ENCODE measurements at places on chromosomes 13 and 19.

GRCh38 chr13:73693215-73693614, 441.0 kb downstream of the KLF12 start:
- DNase-seq: no peak

GRCh38 chr13:28041501-28041900, 53.0 kb upstream of the URAD start:
- no peak for DNase-seq

DNA sequence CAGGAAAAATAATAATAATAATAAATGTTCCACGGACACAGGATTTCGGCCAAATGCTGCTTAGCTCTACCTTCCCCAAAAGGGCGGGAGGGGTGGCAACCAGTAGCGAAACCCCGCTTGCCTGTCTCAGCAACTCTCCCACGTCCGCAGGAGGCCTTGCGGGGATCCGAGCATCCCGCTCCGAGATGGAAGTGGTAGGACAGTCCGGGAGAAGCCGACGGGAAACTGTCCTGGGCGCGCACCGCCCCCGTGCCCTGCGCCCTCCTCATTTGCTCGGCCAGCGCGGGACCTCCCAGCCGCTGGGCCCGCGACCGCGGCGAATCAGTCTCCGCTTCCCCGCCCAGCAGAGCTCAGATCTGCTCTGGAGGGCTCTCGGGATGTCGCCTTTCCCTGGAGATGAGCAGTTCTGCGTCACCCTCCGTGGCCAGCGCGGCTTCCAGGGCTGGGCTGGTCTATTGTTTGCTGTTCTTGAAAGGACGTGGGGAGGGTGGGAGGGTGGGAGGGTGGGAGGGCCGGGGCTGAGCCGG, 48.9 kb upstream of the PABPC3 start:
- DNase-seq: no peak

DNA sequence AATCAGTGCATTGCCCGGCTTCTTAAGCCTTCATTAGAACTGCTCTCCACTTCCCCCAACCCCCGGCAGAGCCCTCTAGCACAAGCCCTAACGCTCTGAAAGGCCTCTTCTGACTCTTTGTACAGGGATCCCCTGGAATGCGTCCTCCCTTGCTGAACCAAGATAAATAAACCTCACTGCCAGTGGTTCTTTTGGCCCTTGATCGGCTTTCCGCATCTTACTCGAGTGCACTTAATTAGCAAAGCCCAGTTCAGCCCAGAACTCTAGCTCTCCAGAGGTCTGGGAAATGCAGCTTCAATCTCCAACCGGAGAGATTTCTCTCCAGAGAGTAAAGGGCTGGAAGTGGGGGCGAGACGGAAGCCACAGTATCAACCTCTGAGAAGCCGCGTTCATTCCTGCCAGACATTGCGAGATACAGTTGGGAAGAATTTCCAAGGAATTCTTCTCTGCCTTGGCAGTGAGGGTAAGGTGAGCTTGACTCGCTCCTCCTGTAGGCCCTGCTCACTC, 8.7 kb upstream of the ZNF444 start:
- no peak for DNase-seq

GRCh38 chr13:106595625-106596024, 27.7 kb upstream of the ARGLU1 start:
- peak; percentile 30 for DNase-seq

- peak; percentile 61 for DNase-seq
Observed at GRCh38 chr19:46840498-46840942, 10.1 kb downstream of the AP2S1 start.

DNA sequence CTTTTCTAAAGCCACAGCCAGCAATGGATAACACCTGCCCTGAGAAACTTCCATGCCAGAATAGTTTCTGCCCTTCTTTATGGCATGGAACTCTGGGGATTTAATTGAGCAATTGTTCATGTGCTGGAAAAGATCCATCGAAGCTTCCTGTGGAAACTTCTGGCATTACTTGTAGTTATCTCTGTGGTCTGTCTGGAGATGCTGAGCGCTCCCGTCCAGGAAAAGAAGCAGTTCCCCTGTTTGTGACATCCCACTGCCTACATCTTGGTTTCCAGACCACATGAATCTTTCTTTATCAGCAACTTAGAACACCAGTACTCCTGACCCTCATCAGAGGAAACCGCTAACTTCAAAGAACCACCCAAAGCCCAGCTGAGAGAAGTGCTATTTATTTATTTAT, 24.6 kb downstream of the FLT1 start:
- no peak for DNase-seq

GRCh38 chr19:47786566-47786965, 8.1 kb downstream of the SELENOW start:
- no peak for DNase-seq

DNA sequence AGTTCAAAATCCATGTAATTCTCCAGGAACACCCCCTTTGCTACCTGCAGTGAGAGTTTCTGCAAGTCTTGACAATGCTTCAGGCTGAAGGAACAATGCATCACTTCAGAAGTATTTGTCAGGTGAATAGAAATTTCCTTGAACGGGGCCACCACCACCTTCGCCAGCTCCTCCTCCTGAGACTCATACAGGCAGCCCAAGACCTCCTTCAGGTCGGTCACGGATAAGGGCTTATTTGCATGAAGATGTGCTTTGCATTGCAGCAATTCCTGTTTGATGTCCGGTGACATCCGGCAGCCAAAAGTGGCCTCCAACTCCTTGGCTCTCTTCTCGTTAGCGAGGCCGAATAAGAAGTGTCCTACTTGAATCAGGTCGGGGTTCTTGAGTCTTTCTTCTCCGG, 8.4 kb downstream of the NLRP7 start:
- no peak for DNase-seq

DNA sequence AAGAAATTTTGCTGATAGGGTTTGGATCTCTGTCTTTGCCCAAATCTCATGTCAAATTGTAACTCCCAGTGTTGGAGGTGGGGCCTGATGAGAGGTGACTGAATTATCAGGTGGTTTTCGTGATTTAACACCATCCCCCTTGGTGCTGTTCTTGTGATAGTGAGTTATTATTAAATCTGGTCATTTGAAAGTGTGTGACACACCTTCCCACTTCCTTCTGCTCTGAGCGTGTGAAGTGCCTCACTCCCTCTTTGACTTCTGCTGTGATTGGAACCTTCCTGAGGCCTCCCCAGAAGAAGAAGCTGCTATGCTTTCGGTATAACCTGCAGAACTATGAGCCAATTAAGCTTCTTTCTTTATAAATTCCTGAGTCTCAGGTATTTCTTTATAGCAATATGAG, 632.0 kb downstream of the SLITRK5 start:
- DNase-seq: no peak

- peak; percentile 35 for DNase-seq
Observed at GRCh38 chr19:13094106-13094504, 8.6 kb downstream of the LYL1 start.

DNA sequence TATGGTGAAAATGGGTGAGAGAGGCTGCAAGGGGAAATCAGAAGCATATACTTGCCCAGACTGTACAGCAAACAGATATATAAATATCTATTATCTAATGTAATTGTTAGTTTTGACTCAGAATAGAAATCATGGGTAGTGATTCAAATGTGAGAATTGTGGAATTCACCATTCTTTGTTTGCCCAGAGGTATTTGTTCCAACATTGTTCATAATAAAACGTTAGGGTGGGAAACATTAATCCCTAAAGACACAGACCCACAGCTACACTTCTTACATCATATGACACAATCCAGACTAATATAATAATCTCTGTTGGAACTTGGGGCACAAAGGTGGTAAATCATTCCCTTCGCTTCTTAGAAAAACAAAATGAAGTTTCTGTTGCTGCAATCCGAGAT, 646.5 kb upstream of the SLITRK6 start:
- no peak for DNase-seq

DNA sequence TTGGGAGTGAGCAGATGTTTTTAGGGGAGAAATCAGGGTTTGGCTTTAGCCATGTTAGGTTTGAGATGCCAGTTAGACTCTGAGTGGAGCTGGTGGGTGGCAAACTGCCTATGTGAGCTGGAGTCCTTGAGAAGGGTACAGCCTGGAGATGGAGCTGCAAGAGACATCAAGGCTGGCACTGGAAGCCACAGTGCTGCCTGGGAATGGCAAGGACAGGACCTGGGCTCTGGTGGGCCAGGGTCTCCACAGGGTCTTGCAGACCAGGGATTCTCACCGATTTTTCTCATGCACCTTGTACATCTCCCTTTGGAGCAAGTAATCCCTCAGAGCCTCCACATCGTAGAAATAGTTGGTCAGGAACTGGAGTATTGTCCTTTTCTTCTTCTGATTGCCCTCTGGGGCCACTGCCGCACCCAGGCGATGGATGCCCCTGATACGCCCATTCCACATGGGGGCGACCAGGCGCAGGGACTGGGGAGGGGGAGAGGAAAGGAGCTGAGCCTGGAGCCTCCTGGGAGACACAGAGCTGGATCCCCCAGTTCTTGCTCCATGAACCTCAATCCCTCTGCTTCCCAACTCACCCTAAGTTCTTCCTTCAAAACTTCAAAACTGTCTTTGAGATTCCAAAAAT, 1.7 kb downstream of the DMAC2 start:
- DNase-seq: no peak

DNA sequence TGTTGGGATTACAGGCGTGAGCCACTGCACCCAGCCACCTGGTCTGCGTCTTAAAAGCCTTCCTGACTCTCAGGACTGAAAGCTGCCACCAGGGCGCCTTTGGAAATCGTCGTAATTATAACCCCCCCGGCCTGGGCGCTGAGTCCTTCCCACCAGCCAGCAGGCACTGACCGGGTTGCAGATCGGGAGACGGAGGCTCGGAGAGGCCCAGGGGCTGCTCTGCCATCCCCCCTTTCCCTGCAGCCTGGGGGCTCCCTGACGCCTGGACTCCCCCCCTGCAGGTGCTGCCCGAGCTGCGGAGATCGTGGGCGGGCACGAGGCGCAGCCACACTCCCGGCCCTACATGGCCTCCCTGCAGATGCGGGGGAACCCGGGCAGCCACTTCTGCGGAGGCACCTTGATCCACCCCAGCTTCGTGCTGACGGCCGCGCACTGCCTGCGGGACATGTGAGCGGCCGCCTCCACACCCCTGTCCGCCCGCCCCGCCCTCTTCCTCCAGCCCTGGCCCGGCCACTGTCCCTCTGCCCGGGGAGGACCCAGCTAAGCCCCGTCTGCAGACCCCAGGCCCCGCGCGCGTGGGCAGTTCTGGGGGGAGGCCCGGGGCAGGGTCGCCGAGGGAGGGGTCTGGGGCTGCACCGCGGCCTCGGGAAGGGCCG, 2.5 kb downstream of the PRTN3 start:
- DNase-seq: no peak

GRCh38 chr19:11814700-11815035, 595 bp downstream of the ZNF440 start:
- DNase-seq: no peak

DNA sequence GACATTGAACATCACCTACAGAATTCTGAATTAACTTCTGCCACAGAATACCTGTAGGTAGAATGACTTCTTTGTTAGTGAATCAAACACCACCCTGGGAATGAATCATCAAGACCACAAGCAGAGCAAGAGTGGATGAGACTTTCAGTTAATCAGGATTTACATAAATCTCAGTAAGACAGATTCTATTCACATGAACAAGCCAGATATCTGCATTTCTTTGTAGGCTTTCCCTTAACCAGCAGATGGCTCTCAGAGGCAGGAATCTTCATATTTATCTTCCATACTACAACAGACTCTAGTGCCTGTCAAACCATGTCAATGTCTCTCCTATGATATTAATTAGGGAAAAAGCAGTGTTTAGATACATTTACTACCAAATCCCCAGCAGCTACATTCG, 412.1 kb downstream of the KLF12 start:
- DNase-seq: no peak
